Skin of body (tissue), 3 donors: ENCODE measurements at places on chromosomes 16 and 17.

GRCh38 chr16:84675884-84676283 lies 23.9 kb upstream of the USP10 start:
- no peak for DNase-seq

DNA sequence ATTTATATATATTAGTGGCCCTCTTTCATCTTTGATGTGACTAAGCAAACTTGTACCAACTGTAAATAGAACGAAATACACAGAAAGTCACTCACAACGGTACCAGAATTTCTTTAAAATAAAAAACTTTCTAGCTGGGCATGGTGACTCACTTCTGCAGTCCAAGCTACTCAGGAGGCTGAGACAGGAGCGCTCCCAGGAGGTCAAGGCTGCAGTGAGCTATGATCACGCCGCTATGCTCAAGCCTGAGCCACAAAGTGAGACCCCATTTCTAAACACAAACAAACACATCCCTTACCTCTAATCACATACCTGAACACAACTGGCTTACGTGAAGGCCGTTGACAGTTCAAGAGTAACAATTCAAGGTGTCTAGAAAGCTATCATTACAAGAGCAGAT lies 29.7 kb downstream of the STAT5B start:
- no peak for DNase-seq

DNA sequence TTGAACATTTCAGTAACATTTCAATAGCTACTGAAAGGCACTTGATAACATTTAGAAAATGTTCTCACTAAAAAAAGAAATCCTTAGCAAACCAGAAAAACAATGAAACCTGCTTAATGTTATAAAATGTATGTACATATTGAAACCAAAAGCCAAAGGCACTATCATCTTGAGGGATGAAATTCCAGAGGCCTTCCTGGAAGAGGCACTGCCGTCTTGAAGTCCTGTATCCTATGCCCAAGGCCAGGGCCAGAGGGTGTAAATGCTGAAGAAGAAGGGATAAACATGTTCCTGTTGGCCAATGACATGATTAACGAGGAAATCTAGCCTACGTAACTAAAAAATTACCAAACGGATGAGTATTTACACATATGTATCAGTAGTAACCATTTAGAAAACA lies 57.0 kb upstream of the DNAH17 start:
- no peak for DNase-seq

DNA sequence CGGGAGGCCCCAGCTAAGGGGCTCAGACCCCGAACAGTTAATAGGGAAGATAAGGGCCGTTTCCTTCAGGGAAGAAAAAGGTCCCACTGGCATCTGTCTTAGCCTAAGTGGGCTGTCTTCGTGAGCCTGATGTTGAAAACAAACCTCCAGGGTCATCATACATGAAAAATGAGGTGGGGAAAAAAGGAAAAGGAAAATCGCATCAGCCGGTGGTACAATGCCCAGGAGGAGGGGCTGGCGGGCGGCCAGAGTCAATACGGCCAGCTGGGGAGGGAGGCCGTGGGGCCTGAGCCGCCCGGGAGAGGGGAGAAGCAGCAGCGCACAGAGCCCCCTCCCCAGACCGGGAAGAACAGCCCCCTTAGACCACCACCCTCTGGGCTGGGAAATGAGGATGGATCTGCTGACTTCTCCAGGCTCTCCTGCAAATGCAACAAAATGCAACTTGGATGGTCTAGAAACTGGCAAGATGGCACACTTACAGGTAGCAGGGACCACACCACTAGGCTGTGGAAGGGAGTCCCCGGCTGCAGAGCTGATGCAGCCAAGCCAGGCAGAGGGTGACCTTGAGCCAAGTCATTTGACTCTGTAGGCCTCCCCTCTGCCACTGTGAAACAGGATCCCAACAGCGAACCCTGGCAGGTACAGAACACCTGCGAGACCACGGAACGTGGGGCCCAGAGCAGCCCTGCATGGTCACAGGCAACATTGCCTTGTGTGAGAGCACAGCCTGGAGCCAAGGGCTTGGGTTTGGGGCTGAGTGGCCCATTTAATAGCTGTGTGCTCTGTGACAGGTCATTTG lies 448.5 kb downstream of the SOX9 start:
- DNase-seq = no peak

GRCh38 chr17:31379597-31380205 lies 11.8 kb upstream of the RAB11FIP4 start:
- DNase-seq = no peak

GRCh38 chr16:78317564-78318240 lies 218.2 kb downstream of the WWOX start:
- DNase-seq = no peak

DNA sequence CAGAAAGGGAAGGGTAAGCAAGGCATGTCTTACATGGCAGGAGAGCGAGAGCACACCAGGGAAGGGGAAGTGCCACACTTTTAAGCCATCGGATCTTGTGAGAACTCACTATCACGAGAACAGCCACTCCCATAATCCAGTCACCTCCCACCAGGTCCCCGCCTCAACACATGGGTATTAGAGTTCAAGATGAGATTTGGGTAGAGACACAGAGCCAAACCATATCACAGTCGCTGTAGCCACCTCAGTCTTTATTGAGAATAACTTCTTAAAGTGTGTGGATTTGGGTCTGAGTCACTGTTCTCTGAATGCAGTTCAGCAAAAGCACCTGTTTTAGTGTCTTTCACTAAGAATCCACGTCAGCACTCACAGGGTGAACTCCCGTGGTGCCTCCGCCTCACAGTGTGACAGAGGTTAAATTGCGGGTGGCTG lies 195.2 kb upstream of the CHMP6 start:
- DNase-seq = no peak

DNA sequence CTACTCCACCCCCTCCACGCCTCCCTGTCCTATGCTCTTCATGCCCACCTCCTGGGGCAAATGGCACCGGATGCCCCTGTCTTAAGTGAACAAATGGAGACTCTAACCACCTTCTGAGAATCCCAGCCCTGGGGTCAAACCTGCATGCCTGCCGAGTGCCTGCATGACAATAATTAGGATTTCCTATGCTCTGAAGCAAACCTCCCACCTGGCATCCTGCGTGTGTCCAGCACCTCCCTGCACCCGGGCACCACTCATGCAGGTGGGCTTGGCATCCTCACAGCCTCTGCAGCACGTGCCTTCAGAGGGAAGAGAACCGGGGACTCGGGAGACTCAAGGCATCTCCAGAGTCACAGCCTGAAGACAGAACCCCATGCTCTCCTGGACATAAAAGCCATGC lies 11.2 kb upstream of the KIFC3 start:
- DNase-seq = no peak

DNA sequence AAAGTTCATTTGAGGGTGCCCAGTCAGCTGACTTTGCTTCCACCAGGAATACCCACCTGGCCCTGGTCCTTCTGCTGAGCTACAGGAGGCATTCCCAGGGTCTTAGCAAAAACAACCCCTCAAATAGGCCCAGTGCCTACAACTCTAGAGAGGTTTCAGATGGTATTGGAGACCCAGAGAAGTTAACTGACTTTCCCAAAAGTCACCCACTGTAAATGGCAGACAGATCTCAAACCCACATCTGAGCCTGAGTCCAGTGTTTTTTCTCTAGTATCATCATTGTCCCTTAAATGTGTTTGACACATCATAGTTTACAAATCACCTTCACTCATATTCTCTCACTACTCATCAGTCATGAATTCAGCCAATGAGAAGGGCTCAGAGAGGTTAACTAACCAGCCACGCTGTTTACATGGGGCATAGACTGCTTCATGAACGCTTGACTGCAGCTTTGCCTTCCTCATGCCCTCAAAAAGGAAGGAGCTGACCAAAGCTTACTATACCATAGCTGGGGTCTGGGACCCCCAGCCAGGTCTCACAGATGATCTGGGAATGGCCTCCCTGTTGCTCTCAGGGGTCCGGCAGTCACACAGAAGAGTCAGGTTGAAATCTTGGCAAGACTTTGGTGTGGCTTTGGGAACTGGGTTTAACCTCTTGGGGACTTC lies 3.7 kb downstream of the PHOSPHO1 start:
- DNase-seq = no peak

DNA sequence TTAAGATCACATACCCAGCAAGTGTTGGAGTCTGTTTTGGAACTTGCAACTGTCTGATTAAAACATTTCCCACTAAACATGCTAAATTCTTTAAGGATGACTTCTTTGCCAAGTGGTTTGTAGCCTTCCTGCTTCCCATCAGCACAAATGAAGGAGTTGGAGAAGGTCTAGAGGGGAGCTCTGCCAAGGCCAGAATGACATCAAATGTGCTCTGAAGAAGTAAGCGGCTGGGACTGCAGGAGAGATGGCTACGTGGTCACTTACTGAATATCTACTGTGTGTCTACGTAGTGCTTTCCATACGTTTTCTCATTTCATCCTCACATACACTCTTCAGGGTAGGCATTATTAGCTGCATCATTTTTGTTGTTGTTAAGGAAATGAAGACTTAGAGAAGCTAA lies 135.7 kb upstream of the NLRP1 start:
- no peak for DNase-seq

DNA sequence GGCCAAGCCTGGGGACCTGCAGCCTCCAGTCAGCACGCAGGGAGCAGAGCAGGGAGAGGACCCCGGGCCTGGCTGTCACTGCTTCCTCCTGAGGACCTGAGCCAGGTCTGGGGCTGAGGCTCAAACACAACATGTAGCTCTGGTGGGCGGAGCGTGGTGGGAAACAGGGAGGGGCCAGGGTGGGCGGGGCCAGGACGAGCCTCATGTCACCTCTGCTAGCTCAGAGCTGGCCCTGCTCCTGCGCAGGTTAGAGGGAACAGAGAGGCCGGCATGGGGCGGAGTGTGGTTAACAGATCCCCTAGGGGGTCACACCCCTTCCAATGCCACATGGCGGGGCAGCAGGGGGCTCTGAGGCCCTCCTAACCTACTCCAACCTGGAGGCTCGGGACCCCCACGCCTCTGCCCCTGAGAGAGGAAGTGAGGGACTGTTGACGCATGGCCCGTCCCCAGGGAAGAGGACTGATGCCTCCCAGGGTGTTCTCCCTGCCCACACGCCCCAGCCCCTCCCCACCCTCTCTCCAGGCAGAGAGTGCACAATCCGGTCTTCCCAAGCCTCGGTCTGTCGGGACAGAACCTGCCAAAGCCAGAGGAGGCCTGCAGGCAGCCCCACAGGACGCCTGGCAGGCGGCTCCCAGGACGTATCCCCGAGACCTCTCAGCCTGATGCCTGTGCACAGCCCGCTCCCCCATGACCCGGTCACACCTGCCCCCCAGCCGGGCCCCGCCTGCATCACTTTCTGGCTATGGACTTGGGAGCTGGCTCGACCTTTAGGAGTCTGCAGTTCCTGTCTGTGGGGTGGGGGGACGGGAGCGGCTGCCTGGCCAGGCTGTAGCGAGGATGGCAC lies 15.2 kb downstream of the PIEZO1 start:
- DNase-seq = no peak

GRCh38 chr17:62868723-62869122 lies 60.6 kb upstream of the MARCHF10 start:
- no peak for DNase-seq

DNA sequence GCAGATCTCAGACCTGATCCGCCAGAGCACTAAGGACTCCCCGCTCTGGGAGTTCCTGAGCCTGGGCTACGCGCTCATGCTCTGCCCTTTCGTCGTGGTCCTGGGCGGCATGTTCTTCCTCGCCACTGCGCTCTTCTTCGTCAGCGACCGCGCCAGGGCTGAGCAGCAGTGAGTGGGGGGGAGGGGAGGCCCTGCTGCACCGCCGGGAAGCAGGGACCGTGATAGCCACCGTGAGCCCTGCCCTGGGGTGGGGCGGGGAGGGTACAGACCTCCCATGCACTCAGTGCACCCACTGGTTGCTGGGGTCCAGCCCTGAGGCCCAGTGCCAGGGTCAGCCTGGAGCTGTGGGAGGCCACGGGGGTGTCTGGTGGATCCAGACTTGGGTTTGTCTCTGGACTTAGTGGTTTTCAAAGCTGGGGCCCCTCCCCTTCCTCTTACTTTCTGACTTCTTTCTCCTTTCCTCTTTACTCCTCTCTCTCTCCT lies 18.9 kb downstream of the MYBBP1A start:
- no peak for DNase-seq

DNA sequence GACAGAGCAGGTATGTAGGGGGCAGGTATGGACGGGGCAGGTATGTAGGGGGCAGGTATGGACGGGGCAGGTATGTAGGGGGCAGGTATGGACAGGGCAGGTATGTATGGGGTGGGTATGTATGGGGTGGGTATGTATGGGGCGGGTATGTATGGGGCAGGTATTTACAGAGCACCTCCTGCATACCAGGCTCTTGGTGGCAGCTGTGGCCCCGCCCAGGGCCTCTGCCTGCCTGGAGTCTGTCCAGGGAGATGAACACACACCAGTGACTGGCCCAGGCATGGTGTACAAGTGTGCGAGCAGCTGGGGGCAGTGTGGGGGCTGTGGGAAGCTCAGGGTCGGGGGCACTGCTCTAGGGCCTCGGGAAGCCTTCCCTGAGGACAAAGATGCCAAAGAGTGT lies 4.4 kb downstream of the RPL3L start:
- no peak for DNase-seq

DNA sequence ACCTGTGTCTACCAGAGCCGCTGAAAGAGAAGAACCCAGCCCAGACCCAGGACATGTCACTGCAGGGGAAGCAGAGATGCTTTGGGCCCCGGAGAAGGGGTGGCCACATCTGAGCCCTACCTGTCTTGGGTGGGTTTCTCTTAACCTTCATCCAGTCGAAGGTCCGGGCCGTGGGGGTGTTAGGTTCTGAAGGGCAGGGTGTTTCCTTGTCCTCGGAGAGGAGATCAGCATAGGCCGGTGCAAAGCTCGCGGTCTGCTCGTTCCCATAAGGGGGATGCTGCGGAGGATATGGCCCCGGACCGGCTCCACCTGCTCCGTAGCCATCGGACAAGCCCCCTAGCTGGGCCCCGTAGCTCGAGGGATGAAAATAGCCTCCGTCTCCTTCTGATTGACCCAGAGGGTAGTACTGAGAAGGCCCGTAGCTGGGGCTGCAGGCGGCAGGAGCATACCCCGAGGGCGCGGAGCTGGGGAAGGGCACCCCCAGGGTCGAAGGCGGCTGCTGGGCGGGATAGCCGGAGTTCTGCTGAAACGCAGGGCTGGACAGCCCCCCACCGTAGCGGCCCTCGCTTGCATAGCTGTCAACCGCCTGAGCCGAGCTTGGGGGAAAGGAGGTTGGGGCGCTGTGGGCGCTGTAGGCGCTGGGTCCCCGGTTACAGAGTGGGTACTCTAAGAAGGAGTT lies 464 bp downstream of the HOXB1 start:
- no peak for DNase-seq

- DNase-seq = no peak
These were observed 3.9 kb upstream of the EFTUD2 start for GRCh38 chr17:44903012-44903685.

- no peak for DNase-seq
These were observed 348.3 kb downstream of the CPPED1 start for GRCh38 chr16:12455287-12455798.

- DNase-seq = no peak
These were observed 138.4 kb downstream of the RAB11FIP4 start for GRCh38 chr17:31529841-31530251.

DNA sequence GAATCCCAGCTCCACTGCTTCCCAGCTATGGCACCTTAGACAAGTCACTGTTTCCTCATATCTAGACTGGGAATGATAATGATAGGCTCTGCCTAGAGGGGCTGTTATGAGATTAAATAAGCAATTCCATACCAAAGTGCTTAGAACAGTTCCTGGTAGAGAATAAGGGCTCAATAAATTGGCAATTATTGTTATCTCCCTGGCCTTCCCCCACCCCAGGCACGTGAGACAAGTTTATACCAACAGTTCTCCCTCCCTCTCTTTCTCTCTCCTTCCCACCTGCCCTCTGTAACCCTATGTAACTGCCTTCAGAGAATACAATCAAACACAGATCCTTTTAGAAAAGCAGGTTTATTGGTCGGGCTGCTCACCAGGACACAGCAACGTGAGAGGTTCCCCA lies 13.9 kb upstream of the STAT3 start:
- no peak for DNase-seq

GRCh38 chr17:73027130-73027741 lies 65.3 kb downstream of the SLC39A11 start:
- DNase-seq = peak; percentile 82
